Pancreas (tissue), 10 donors: ENCODE measurements at places on chromosomes 2 and 18. TPM values are rescaled to one million over a fixed set of nuclear protein-coding genes. Genes with fewer than 3 reads are reported as not detected.

Gene GFPT1
- 35.2 TPM for total RNA-seq

Gene DPP4
- 2.3 TPM for total RNA-seq

Gene NYAP2
- 0.12 TPM for total RNA-seq

Gene RBM43
- total RNA-seq = 2.8 TPM

Gene ALLC
- not detected for total RNA-seq

Gene RGPD4
- not detected for total RNA-seq

Gene SIX3
- total RNA-seq = 0.19 TPM

DNA sequence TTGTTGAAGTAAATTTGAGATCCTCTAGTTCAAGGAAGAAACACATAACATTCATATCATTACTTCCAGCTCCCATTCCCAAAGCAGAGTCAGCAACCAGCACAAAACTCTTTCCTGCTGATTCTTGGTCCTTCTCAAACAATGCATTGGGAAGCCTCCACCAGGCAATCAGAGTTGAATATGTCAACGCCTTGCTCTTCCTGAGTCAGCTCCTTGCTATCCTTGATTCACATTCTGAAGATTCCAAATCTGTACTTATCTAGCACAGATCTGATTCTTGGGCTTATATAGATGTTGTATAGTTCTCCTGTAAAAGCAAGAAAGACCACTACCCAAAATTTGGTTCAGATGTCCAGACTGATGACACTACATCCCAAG is 29.6 kb downstream of the CFAP210 start:
- H3K4me1 ChIP-seq = no peaks in the 10 kb centered on the region
- H3K36me3 ChIP-seq = no peaks in the 10 kb centered on the region
- H3K4me3 ChIP-seq = no peak overlapping the region
- H3K27me3 ChIP-seq = no peaks in the 10 kb centered on the region

DNA sequence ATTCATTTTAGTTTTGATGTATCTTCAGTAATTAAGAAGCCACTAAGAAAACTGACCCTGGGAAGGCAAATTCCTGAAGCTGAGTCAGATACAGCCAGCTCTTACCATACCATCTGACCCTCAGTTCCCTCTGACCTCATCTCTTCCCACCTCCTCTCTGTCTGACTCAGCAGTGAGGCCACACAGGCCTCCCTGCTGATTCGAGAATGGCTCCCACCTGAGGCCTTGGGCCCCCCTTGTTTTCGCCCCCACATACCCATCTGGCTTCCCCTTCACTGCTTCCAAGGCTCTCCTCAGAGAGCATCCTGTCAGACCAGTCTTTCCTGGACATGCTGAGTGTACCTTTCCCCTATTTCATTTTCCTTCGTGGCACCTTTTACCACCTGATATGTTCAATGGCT is 71.0 kb upstream of the CYP1B1 start:
- H3K4me1 ChIP-seq = no peaks in the 10 kb centered on the region
- H3K27ac ChIP-seq = peak overlapping the region; percentile 72
- DNase-seq = peak; percentile 39
- H3K4me3 ChIP-seq = no peak overlapping the region

GRCh38 chr2:207558079-207558491 is 28.3 kb downstream of the CREB1 start:
- H3K4me1 ChIP-seq = no peaks in the 10 kb centered on the region
- no peak for DNase-seq
- no peak overlapping the region for H3K4me3 ChIP-seq
- no peak overlapping the region for H3K27ac ChIP-seq
- no peaks in the 10 kb centered on the region for H3K27me3 ChIP-seq
- peaks cover 5% of the 10 kb centered on the region for H3K36me3 ChIP-seq

- DNase-seq = no peak
- H3K36me3 ChIP-seq = no peaks in the 10 kb centered on the region
Measured at GRCh38 chr18:40821596-40822243, 1133.3 kb upstream of the PIK3C3 start.

DNA sequence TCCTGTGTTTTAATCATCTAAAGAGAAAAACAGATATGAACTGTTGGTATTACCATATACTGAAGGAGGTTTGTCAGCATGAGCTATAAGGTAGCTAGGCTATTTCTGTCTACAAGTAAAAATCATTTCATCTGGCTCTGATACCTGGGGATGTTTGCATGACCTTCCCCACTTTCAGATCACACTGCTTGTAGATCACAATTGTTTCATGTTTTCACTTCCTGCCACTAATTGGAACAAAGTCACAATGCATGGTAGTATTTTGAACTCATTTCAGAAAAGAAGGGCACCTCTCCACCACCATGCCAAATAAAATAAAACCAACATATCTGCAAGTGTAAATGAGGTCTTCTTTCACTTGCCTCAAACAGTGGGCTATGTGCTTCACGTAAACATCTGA is 37.8 kb downstream of the NYAP2 start:
- DNase-seq = no peak
- H3K36me3 ChIP-seq = no peaks in the 10 kb centered on the region
- no peak overlapping the region for H3K27ac ChIP-seq
- no peaks in the 10 kb centered on the region for H3K4me1 ChIP-seq

GRCh38 chr2:54814389-54815147 is 91.1 kb downstream of the EML6 start:
- no peak overlapping the region for H3K27ac ChIP-seq
- no peaks in the 10 kb centered on the region for H3K36me3 ChIP-seq
- DNase-seq = no peak
- no peaks in the 10 kb centered on the region for H3K27me3 ChIP-seq

GRCh38 chr2:237432484-237433092 is 18.6 kb upstream of the COL6A3 start:
- H3K4me1 ChIP-seq = peaks cover 5% of the 10 kb centered on the region
- H3K27me3 ChIP-seq = no peaks in the 10 kb centered on the region
- no peak for DNase-seq
- H3K27ac ChIP-seq = no peak overlapping the region

- no peak for DNase-seq
- H3K4me3 ChIP-seq = no peak overlapping the region
- no peaks in the 10 kb centered on the region for H3K36me3 ChIP-seq
- no peaks in the 10 kb centered on the region for H3K27me3 ChIP-seq
- H3K27ac ChIP-seq = no peak overlapping the region
Measured at GRCh38 chr18:57447154-57447621, 12.0 kb downstream of the ONECUT2 start.

DNA sequence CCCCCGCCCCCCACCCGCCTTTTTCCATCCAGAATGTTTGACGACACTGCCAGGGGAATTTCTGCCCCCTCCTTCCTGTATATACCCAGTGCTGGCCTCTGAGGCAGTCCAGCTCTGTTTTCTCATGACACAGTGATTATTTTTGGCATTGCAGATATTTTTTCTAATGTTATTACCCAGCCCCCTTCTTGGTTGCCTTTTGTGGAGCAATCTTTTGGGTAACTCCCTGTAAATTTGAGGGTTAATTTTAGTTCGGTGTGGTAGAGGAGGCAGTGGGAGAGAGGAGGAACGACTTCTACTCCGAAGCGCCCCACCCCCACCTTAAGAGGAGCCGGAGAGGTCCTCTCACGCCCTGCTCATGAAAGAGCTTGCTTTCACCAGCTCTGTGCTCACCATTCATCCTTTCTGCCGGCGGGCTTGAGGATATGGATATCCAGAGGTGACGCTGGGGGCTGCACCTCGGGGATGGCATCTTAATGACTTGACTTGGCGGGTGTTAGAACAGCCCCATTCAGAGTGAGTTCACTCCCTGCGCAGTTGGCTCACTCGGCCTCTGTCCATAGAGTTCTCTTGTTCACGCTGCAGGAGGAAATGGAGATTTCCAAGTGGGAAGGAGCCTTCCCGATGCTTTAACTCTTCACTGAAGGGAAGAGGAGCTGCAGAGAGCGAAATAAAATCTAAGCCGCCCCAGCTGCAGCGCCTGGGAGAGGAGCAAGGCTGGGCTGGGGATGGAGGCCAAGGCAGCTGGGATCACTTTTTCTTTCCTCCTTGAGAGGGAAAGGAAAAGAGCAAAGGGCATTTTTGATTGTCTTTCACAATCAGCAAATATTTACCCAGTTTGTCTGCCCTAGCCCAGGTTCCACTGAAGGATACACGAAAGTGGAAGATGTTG is 38.4 kb downstream of the EPAS1 start:
- peaks cover 89% of the 10 kb centered on the region for H3K4me1 ChIP-seq
- H3K4me3 ChIP-seq = peak overlapping the region; percentile 21
- DNase-seq = peak; percentile 51
- peak overlapping the region; percentile 75 for H3K27ac ChIP-seq
- H3K27me3 ChIP-seq = no peaks in the 10 kb centered on the region
- no peaks in the 10 kb centered on the region for H3K36me3 ChIP-seq
